Neural crest cell (in vitro differentiated cells): ENCODE measurements at places on chromosomes 3 and 15.

DNA sequence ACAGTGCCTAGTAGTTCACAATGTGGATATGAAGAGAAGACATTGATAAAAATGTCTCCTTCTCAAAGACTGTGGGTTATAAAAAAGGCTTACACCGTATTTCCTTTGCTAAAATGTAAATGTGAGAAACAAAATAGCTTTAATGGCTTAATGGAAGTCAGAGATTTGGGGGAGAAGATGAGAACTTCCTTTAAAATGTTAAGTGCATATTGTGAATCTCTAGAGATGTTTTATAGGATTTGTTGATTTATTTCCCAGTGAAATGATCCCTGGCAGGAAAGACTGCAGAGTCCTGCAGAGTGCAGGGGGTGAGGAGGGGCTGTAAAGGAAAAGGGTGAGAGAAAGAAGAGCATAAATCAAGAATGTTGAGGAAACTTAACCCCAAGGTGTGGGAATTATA, 305.1 kb downstream of the GAP43 start:
- no peak for DNase-seq

GRCh38 chr3:156460206-156460611, 94.7 kb downstream of the SSR3 start:
- no peak for DNase-seq

GRCh38 chr3:179088306-179088705, 16.7 kb upstream of the ZMAT3 start:
- no peak for DNase-seq

- DNase-seq = no peak
Observed at GRCh38 chr15:48463366-48463880, 132.2 kb downstream of the DUT start.

- no peak for DNase-seq
Observed at GRCh38 chr3:114083112-114083511, 26.6 kb downstream of the QTRT2 start.

DNA sequence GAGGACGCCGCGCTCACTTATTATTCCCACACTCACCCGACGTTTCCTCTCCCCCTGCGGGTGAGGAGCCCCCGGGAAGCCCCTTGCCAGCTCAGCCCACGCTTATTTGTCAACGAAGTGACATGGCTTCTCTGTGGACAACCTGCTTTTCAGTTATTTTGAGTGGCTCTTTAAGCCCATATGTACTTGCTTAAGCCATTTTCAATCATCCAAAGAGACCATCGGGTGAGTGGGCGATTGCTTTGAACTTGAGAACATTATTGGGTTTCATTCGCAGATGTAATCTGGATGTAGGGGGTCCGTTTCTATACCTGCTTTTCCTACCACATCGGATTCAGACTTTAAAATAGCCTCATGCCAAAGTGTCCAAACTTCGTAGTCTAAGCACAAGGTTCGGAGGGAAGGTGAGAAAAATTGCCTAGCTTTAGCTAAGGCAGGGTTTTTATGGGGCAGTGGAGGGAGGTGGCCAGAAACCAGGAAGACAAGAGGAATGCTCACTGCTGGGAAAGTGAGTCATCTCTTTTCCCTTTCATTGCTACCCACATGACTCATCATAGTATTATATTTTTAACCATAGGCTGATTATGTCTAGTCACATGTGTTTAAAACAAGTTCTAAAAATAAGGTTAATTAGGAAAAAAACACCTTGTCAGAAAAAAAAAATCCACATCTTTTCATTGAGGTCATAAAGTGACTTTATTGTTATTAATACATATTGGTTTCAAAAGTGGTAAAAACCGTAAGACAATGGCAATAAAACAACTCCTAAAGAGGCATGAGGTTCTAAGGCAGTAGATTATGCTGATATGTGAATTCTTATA, 773.1 kb upstream of the NR2F2 start:
- peak; percentile 6 for DNase-seq

DNA sequence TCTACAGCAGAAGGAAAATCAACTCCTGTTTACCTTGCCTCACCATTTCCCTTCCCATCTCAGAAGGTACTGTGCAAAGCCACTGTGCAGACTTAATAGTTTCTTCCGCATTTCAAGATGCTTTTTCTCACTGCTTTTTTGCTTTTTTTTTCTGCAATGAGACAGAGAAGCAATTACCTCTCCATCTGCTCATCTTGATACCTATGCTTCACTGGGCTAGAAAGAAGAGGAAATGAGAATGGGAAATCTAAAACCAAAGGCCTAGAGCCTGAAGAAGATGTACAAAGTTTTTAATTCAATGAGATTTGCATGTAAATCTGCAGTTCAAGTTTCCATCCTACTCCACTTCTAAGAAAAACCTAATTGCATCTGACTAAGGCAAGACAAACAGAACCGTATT, 238.1 kb upstream of the SETMAR start:
- DNase-seq = no peak

DNA sequence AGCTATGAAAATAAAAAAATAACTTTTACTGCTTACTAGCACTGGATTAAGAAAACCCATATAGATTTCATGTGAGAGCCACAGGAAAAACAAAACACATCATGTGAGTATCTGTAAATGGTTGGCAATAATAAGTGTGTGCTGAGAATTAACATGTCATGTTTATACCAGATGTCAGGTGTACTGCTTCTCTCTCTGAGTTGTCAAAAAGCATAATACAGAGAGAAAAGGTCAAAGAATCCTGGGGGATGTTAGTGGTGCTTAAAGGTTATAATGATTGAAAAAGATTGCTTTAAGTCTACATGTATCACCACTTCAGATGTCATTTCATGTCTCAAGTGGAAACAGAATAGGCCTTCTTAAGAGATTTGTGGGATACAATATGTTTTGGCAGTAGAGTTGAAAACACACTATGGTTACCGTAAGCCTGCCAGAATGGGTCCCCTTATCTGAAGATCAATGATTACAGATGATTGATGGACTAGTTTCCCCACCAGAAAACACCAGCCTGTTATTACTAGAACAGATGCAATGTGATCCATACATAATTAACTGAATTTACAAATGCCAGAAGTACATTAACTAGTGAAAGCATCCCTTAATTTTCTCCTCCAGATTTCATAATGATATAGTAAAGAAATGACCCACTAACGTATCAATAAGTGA, 204.1 kb downstream of the CNTN3 start:
- DNase-seq = no peak

GRCh38 chr3:72047221-72047871, 262.4 kb upstream of the PROK2 start:
- DNase-seq = no peak

GRCh38 chr15:52695154-52695553, 16.0 kb upstream of the ATOSA start:
- no peak for DNase-seq

DNA sequence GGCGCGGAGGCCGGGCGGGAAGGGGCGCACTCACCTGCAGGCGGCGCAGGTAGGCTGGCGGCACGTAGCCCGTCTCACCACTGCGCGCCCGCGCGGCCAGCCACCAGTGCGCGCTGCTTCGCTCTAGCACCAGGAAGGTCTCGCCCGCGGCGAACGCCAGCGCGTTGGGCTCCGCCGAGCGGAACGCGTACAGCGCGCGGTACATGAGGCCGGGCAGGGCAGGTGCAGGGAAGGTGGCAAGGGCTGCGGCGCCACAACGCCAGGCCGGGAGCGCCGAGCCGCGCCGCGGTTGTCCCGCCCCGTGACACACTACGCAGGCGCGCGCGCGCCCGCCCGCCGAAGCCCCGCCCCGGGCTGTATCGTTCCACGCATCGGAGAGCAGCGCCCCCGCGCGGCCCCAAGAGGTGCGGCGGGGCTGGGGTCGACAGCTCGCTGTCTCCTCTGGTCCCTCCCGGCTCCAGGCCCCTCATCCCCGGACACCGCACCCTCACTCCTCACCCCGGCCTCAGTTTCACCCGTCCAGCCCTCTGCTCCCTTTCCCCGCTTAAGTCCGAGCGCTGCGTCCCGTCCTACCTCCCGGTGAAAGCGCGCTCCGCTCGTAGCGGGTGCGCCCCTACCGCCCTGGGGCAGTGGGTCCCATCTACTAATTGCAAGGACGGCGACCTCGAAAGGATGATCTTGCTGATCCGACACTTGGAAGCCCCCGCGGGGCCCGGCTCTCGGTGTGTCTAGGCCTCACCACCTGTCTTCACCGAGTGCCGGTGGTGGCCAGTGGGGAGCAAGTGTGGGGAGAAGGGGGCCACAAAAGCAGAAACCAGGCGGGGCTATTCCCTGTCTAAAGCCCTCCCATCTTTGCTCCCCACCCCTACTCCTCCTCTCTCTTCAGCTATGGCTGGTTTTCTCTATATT, at the start of gene NCKIPSD:
NCKIPSD (minus strand) TSS at position 313 of the 909 bp plus-strand sequence; CDS start at position 205, 108 bp downstream.
- DNase-seq = peak; percentile 91

GRCh38 chr3:179536256-179536655, 26.5 kb upstream of the ACTL6A start:
- no peak for DNase-seq

DNA sequence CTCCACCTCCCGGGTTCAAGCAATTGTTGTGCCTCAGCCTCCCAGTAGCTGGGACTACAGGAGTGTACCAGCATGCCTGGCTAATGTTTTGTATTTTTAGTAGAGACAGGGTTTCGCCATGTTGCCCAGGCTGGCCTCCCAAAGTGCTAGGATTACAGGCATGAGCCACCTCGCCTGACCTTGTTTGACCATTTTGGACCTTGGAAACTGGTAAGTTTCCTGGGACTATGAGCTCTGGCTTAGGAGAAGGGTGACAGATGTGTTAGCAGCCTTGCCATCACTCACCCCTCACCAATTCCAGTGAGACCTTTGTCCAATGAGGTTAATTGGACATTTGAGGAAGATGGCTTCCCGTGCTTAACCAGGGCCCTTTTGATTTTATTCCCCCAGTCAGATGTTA, 19.9 kb downstream of the DNASE1L3 start:
- no peak for DNase-seq

GRCh38 chr3:60217156-60217911, 1033.9 kb downstream of the FHIT start:
- DNase-seq = no peak
